T-helper 1 cell (primary cell): ENCODE measurements at places on chromosomes 7 and 10.

DNA sequence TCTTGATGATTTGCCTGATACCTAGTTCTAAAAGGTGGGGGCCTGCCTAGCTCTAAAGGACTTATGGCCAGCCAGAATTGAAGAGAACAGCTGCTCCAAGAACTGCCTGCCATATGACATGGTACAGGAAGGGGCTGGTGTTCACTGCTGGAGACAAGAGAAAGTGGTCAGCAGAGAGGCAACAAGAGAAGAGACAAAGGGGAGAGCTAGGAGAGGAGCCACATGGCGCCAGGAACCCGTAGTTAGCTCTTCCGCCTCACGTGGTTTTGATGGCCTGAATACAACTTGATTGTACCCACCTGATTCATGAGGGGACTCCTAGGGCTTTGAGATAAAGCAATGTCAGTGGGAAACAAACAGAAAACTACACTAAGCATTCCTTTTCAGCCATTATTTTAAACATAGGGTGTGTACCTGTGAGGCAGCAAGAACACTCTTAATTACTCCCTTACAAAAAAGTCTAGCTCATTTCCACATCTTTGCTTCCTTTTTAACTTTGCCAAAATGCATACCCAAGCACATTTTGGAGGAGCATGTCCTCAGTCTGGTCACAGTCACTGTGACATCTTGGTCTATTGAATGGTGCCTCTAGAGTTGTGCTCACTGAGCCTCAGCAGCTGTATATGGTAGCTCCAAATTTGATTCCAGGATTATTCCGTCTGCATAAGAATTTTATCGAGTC, 71.6 kb downstream of the CCDC71L start:
- no peak for DNase-seq

- no peak for DNase-seq
Measured at GRCh38 chr7:98177553-98177952, 33.7 kb upstream of the BHLHA15 start.

GRCh38 chr7:54591404-54592386, 49.5 kb downstream of the VSTM2A start:
- DNase-seq, result no peak

- DNase-seq, result no peak
Measured at GRCh38 chr7:38453168-38453567, 178.0 kb downstream of the AMPH start.

GRCh38 chr7:88015309-88015708, 81.3 kb downstream of the ADAM22 start:
- no peak for DNase-seq

GRCh38 chr7:73715648-73716317, 3.7 kb downstream of the STX1A start:
- no peak for DNase-seq

DNA sequence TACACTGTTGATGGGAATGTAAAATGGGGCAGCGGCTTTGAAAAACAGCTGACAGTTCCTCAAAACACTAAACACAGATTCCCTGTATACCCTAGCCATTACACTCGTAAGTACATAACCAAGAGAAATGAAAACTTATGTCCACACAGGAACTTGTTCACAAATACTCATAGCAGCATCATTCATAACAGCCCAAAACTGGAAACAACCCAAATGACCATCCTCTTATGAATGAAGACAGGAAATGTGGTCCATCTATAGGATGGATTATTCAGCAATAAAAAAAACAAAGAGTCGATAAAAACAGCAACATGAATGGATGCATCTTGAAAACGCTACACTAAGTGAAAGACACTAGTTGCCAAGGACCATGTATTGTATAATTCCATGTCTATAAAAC, 23.7 kb downstream of the NMT2 start:
- DNase-seq, result no peak

DNA sequence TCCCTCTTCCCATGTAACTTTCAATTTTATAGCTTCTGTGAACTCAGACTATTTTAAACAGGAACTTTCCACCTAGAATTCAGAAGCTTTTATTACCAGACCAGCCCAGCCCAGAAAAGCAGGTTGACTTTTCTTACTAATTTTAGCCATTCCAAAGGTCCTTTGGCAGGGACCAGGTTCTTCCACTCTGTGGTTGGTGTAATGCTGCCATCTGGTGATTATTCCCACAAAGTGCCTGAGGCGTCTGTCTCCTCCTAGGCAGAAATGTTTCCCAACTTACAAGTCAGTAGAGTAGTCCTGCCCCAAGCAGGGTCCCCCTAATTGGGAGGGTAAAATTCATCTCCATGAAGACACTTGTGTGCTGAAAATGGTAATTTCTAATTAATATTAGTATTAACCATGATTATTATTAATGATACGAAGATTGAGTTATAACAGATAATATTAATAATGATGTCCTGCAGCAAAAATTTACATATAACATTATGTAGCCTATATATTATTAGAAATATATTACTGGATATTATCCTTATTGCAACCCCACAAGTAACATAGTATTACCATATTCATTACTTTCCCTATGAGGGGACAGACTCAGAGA, 53.0 kb upstream of the PPP1R17 start:
- no peak for DNase-seq

DNA sequence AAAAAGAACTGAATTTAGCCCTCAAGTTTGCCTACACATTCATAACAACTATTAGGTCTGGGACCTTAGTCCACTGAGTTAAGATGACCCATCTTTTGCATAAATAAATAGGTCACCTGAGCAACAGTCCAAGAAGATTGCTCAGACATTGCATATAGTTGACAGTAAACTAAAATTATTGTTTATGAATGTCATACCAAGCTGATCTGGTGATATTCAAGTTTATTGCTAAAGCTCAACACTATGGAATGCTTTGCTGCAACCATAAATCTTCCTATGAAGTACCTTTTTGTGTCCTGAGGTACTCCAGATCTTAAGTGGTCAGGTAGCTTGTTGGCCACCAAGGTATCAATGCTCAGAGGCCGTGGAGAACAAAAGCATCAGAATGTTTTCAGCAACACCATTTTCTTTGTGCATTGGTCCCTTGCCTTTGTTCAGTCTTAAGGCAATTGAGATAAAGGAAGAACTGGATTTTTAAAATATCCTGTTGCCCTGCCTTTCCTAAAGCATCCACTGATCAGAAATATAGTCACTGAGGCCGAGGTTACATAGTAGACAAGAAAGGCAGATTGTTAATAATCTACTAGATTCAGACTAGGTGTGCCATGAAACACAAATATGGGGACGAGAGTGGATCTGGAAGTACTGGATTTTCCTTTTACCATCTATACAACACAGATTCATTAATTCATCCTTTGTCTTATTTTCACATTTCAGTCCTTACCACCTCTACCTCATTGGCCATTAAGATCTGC, 321.3 kb downstream of the PTEN start:
- DNase-seq, result no peak

- no peak for DNase-seq
Measured at GRCh38 chr10:102327002-102327401, 68.5 kb upstream of the NFKB2 start.

GRCh38 chr10:31999070-31999660, 57.1 kb downstream of the KIF5B start:
- DNase-seq, result no peak

GRCh38 chr10:127276794-127277462, 80.5 kb upstream of the INSYN2A start:
- no peak for DNase-seq

DNA sequence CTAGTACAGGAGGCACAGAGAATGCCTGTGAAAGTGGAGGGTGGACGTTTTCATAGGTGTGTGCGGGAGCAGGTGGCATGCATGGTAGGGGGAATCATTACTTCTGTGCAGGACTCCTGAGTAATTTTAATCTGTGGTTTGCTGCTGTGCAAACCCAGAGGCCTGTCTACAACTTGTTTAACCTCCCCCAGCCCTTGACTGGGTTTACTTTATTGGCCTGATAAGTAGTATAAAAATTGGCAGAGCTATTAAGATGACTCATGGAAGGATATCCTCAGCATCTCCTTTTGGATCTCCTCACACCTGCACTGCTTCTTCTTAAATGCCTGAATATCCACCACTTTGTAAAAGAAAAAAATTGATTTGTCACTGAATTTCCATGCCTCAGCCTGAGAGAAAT, 104.8 kb downstream of the AUTS2 start:
- no peak for DNase-seq

DNA sequence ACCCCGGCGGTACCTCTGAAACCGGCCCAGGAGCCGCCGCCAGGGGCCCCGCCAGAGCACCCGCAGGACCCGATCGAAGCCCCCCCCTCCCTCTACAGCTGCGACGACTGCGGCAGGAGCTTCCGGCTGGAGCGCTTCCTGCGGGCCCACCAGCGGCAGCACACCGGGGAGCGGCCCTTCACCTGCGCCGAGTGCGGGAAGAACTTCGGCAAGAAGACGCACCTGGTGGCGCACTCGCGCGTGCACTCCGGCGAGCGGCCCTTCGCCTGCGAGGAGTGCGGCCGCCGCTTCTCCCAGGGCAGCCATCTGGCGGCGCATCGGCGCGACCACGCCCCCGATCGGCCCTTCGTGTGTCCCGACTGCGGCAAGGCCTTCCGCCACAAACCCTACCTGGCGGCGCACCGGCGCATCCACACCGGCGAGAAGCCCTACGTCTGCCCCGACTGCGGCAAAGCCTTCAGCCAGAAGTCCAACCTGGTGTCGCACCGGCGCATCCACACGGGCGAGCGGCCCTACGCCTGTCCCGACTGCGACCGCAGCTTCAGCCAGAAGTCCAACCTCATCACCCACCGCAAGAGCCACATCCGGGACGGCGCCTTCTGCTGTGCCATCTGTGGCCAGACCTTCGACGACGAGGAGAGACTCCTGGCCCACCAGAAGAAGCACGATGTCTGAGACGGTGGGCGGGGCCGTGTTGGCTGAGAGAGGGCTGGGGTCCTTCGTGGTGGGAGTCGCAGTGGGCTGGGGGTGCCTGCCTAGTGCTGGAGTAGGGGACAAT, 3.8 kb downstream of the REPIN1 start:
- no peak for DNase-seq

GRCh38 chr7:51354897-51355296, 38.3 kb upstream of the COBL start:
- no peak for DNase-seq

- DNase-seq, result no peak
Measured at GRCh38 chr10:9175200-9175599, 1120.7 kb downstream of the GATA3 start.

- DNase-seq, result no peak
Measured at GRCh38 chr7:158650821-158651225, 53.8 kb downstream of the NCAPG2 start.

GRCh38 chr10:8305876-8306652, 251.6 kb downstream of the GATA3 start:
- no peak for DNase-seq

DNA sequence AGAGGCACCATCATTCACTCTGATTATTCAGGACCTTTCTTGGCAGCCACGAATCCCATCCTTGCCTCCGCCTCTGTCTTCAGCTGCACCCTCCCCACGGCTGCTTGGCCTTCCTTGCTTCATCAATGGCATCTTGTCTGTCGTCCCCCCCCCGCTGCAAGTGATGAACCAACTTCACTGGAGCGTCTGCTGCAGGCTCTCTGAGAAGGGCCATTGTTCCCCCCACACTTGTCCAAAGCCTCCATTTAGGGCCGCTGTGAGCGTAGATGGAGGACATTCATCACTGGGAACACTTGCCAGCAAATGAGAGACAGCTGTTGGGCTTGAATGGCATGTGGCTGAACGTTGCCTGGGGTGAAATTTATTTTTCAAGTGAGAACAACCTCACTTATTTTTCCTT, 20.1 kb downstream of the AFAP1L2 start:
- DNase-seq, result no peak

DNA sequence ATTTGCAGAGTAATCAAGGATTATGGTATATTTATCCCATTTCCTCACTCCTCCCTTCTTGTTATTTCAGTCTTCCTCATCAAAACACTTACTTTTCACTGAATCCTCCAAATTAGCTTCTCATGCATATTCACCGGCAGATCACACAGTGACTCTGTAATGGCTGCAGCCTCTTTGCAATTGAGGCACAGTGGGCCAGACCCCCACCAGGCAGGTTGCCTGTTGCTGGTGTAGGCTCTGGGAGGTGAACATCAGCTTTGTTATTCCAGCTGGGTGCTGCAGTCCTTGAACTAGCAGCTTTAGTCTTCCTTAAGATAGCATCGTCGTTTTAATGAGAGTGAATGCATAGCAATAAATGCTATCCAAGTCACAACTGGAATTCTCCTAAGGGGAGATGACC, 449.3 kb downstream of the CNTNAP2 start:
- DNase-seq, result no peak

DNA sequence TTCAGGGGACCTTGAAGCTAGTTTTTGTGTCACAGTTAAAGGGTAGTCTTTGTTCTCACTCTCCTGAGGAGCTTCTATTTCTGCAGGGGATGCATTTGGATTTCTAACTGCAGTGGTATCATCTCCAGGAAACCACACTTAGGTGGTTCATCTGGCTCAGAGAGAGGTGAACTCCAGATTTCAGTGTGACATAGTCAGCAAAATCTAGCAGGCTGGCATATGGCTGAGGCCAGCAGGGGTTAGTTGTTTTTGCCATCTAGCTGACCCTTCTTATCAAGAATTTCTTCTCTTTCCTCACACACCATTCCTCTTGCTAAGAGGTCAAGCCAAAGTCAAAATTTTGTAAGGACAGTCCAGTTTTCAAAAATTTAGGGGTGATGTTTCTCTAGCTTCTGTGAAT, 248.2 kb downstream of the REEP3 start:
- DNase-seq, result no peak

- no peak for DNase-seq
Measured at GRCh38 chr7:154653281-154653680, 349.6 kb downstream of the PAXIP1 start.

- no peak for DNase-seq
Measured at GRCh38 chr7:122064971-122065370, 79.1 kb downstream of the AASS start.

GRCh38 chr7:79666472-79666871, 213.0 kb upstream of the MAGI2 start:
- DNase-seq, result no peak

GRCh38 chr10:115539142-115539762, 446.1 kb downstream of the ATRNL1 start:
- no peak for DNase-seq

DNA sequence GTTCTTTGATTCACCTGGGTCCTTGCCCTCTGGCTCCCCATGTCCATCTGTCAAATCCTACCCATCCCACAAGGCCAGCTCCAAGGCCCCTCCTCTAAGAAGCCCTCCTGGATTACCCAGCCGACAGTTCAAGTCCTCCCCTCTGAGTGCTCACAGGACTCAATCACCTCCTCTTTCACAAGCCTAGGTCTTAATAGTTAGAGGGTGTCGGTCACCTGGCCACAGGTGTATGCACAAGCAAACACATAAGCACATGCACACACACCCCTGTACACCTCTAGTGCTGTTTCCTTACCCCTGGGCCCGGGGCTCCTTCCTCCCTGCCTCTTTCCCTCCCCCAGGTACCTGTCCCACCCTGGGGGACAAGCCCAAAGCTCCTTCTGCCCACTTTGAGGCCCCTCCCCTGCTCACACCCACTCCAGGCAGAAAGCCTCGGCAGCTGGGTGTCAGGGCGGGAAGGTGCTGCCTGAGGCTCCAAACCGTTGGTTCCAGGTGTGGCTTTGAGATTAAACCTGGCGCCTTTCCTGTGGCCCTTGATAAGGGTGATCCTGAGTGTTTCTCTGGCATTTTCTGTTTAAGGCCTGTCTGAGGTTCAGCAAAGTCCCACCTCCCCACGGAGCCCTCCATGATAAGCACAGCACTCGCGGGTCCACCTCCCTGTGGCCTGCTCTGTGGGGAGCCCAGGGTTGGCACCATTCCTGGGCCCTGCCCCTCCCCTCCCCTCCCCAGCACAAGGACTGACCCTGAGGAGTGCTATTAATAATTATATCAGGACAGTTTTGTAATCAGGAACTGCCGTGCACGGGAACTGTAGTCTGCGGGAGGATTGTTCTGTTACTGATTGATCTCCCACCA, 14.6 kb upstream of the AQP1 start:
- no peak for DNase-seq
